ENCODE measurements at places on chromosomes 3 and 15.

GRCh38 chr3:62566022-62566557 is 192.7 kb upstream of the FEZF2 start:
- no peak for DNase-seq

DNA sequence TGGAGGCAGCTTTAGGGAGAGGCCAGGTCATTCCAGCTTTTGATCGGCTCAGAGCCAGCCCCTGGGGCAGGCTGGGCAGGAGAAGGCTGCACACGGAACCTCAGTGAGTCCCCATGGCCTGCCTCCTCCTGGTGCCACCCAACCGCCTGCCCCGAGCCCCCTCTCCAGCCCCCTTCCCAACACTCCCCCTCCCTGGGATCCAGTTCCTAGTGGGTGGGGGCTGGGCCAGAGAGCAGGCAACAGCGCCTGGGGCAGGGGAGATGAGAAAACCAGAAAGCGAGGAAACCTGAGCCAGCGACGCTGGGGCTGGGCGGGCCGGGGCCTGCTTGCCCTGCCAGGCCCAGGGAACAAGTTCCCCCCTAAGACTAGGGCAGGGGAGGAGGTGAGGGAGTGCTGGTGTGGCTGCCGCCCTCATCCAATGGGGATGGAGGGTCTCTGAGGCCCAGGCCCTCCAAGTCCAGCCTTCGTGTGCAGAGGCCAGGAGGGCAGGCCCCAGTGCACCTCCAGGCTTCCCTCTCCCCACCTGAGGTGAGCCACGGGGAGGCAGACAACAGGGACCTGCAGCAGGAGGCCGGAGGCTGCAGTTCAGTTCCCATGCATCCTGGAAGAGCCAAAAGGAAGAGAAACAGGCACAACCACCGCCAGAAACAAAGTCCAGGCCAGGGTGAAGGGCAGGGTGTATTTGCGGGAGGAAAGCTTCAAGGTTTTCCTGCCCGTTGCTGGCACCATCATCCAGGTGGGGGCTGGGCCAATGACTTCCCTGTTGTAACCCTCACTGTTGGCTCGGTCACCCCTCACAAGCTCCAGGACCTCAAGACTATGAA is 4.0 kb upstream of the SEMA3F start:
- DNase-seq = no peak

DNA sequence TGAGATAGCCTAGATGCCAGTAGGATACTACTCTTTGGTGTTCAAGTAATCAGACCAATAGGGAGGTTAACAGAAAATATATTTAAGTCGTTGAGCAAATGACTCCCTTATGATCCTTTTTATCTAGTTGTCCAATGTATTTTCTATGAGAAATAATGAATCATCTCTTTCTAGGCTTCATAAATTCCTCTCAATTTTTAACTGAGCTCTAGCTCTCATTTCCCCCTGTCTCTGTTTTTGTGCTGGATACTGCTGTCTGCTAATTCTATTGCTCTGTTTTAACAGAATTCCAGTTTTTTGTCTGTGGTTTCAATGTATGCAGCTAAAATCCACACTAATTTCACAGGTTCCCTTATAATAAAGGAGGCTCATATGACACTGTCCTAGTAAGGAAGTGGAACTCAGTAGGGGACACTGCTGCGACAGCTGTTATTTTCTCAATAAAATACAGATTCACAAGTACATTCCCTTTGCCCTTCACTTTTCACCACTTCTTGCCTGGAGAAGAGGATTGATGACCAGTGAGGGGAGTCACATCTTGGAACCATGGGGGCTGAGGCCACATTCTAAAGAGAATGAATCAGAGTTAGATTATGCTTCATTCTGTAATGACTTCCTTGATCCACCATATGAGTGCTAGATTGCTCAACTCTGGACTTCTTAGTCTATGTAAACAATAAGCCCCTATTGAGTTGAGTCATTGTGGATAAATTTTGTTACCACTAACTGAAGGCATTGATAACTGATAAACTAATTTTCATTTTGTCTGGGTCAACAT is 558.7 kb upstream of the KCNMB2 start:
- no peak for DNase-seq

- DNase-seq = no peak
Observed at GRCh38 chr15:67613708-67614107, 71.2 kb downstream of the MAP2K5 start.

DNA sequence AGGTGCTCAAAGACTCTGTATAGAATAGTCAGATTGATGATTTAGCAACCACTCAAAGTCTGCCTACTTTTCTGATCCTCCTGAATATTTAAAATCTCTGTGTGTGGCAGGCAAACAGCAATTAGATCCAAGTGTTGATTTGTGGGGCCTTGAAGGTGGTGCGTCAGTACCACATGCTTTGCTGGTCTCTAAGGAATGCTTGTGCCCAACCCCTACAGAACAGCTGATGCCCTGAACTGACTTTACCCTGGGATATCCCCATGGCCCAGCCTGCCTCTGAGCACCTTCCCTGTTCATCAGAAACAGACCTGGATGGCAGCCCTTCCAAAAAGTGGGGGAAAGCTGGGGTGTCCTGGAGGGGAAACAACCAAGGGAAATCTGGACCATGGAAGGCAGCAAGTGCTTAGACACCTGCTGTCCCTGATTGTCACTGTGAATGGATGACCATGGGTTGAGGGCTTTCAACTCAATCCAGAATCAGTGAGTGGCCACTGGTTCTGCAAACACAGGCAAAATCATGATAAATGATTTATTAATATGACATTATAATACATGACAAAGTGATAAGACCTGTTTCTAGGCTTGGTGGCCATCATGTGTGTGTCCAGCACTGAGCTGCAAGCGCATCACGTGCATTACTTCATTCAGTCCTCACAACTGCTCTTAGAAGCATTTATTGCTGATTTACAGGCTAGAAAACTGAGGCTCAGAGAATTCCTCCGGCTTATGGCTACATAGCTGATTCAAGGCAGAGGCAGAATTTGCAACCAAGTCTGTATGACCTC is 76.1 kb upstream of the TPM1 start:
- DNase-seq = no peak

- no peak for DNase-seq
Observed at GRCh38 chr15:32878869-32879805, 161.3 kb downstream of the GREM1 start.

GRCh38 chr3:135083756-135084155 is 288.7 kb downstream of the EPHB1 start:
- no peak for DNase-seq

GRCh38 chr3:134620476-134621115 is 30.2 kb downstream of the KY start:
- no peak for DNase-seq

DNA sequence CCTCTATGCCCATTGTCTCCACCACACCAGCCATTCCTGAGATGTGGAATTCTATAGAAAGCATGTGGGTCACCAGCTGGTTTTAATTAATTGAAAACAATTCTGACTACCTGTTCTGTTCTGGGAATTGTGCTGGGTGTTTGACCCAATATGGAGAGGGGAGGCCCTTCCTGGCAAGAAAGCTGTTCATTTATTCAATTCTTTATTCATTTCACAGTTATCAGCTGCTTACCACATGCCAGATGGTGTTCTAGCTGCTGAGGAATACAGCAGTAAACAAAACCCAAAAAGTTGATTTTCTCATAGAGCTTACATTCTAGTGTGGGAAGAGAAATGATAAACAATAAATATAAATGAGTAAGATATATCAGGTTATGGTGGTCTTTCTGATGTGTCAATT is 296.1 kb upstream of the RASGRP1 start:
- no peak for DNase-seq

- no peak for DNase-seq
Observed at GRCh38 chr3:110420158-110420641, 651.4 kb upstream of the NECTIN3 start.

DNA sequence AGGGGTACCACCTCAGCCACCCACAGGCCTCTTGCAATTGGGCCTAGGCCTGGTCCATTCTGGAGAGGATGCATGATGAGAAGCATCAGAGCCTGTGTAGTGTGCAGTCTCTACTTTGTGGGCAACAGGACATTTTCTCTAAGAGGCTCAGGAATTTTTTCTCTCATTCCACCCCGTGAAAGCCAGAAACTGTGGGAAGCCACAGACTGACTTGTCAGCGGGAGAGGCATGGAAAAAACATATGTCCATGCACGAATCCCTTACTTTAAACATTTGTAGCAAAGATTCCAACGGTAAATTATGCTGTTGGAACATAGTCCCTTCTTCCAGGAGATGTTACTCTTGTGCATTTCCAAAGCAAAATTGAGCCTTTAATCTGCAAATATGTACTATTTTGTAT is 196.5 kb downstream of the KLHL25 start:
- no peak for DNase-seq

- DNase-seq = no peak
Observed at GRCh38 chr15:98383571-98383970, 264.8 kb upstream of the IGF1R start.

GRCh38 chr3:129534428-129535027 is 6.1 kb downstream of the RHO start:
- DNase-seq = no peak

GRCh38 chr3:37456781-37457180 is 282.4 kb upstream of the LRRFIP2 start:
- no peak for DNase-seq

- no peak for DNase-seq
Observed at GRCh38 chr3:42062464-42062863, 28.7 kb upstream of the TRAK1 start.

GRCh38 chr15:50907601-50908208 is 778 bp upstream of the AP4E1 start:
- DNase-seq = no peak

GRCh38 chr3:6821411-6821810 is 39.5 kb upstream of the GRM7 start:
- DNase-seq = no peak

- no peak for DNase-seq
Observed at GRCh38 chr3:47162697-47163168, 1.2 kb downstream of the SETD2 start.

- DNase-seq = no peak
Observed at GRCh38 chr3:170244576-170244975, 22.4 kb downstream of the PRKCI start.

DNA sequence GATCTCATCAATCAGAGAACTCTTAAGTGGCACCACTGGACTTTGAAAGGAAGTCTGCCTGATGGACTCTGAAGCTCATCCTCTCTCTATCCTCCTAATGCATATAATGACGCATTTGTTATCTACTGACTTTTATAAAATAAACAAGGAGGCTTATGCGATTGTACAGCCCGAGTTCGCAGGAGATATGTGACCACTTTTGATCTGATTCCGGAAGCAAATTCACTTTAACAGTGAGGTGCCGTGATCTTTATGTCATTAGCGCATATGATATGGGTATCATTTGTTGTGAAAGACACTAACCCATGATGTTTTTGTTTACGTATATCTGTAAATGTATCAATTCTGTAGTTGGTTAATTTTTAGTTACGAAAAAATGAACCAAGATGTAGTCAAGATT is 427 bp upstream of the RNF111 start:
- DNase-seq = no peak

- DNase-seq = no peak
Observed at GRCh38 chr15:67446449-67446848, 74.5 kb upstream of the C15orf61 start.

Data from anterior cingulate cortex (tissue), 58 donors.